ENCODE measurements at places on chromosomes 6 and 20.

GRCh38 chr6:85400331-85400730 is 49.6 kb upstream of the NT5E start:
- no peak for DNase-seq

GRCh38 chr6:156028335-156029131 is 572.9 kb upstream of the NOX3 start:
- no peak for DNase-seq

DNA sequence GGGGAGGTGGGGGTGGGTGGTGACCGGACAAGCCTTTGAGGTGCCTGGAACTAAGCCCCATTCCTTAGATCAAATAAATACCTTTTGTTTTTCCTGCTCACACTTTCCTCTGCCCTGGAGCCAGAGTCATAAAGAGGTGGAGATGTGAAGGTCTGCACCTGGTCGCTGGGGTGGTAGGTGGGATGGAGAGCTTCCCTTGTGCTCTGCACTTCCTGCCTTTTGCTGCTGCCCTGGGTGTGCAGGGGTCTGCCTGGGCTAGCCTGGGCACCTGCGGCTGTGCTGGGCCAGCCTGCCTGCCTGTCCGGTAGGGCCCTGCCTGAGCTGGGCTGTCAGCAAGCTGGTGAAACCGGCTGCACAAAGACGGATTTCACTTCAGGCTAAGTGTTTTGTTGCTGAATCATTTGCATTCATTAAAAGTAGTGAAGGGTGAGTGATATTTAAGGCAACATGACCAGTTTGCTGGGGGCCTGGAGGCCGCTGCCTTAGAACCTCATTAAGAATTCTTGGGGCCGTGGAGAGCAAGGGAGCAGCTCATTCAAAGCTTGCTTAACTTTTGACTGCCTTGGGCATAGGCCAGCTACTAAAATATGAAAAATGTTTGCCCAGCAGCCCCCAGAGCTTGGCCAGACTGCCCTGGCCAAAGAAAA is 20.5 kb downstream of the PTK7 start:
- no peak for DNase-seq

GRCh38 chr20:42923348-42923918 is 266.3 kb downstream of the PTPRT start:
- no peak for DNase-seq

GRCh38 chr20:4951299-4951698 is 50.0 kb downstream of the SLC23A2 start:
- no peak for DNase-seq

DNA sequence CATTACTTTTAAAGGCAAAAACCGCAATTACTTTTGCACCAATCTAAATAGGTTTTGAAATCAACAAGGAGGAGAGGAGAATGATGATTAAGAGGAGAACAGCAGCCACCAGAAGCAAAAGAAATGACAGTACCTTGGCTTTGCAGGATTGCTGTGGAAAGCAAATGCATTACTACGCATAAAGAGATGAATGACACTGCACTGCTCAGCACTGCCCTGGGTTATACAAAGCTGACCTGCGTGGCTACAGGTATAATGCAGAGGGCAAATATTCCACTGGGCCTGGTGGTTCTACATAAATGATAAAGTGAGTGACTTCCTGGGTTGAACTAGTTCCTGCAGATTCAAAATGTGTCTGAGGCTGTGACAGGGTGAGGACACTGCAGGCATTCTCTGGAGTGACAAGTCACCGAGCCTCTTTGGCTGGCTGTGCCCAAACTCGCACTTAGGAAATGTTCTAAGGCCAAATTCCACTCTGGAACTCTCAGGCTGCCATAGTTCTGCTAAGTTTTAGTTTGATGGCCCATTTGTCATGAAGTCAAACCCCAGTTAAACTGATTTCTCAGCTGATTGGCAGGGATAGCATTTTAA is 78.6 kb downstream of the INSM1 start:
- no peak for DNase-seq

Data from NCI-H1930 (cell line).